ENCODE measurements at places on chromosomes 5 and 9. TPM values are rescaled to one million over a fixed set of nuclear protein-coding genes. Genes with fewer than 3 reads are reported as not detected.

GRCh38 chr9:68904454-68904853 is 109.5 kb downstream of the PRKACG start:
- DNase-seq: no peak

DNA sequence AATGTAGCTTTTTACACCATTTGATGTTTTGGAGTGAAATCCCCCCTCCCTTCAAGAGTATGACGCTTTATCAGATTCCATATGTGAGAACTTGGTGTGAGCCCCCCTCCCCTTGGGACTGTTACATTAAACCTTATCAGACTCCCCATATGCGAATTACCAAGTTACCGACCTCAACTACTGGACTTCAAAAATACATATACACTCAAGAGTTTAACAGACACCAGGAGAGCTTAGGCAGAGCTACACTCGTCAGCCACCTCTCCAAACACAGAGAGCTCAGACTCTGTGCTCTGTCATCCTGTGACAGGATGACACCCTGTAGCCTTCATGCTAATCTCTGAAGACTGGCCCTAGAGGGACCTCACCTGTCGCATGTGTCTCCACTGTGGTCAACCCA is 50.2 kb downstream of the FAM114A2 start:
- no peak for DNase-seq

- no peak for DNase-seq
Observed at GRCh38 chr5:132422720-132423437, 53.4 kb downstream of the SLC22A5 start.

DNA sequence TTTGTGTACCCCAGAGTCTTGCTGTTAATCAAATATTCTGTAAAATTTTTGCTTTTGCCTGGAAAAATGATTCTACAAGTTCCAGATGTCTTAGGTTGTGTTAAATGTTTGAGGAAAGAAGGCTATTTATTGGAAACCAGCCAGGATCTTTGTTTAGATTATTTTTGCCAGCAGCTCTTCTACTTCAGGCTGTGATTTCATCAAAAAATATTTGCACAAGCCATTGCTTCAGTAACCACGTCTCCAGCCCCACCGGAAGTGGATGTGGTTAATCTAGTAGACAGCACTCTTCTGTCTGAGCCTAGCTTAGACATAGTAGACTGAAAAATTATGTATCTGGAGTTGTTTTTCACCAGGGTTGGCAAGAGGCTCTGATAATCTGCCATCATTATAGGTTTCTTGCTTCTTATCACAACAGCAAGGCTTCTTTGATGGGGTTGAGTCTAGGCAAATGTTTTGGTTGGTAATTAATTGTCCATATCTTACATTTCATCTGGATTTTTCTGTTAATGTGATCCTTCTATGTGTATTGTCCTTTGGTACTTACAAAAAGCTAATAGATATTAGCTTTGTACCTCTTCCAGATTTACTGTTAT is 17.1 kb downstream of the KCTD16 start:
- peak; percentile 70 for DNase-seq

DNA sequence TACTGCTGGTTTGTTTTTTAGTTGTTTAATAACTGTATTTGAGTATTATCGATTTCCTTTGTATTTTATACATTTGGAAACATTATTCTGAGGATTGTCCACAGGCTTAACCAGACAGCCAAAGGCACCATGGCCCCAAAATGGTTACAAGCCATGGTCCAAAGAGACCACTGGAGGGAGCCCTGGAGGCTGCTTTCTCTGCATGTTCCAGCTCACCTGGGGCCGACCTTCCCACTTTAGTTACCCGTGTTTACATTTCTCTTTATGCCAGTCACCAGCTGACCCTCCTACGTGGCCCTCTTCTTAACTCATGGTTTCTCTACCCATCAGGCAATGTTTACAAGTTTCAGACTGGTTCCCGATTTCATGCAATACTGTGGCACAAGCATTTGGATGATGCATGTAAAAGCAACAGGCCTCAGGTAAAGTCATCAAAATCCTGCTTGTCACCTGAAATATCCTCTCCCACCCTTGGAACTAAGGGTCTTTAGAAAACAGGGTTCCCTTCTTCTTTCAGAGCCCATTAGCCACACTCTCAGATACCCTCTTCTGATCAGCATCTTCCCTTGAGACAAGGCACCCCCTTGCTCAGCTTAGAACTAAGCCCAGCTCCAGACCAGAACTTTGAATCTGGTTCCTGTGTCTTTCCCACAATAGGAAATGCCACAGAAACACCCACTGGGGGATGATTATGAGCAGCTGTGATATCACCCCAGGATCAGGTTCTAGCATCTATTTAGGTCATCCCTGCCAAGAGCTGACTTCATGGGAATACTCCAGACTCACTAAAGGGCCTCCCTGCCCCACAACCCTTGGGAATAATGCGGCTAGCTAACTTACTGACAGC is 49.9 kb upstream of the GARNL3 start:
- DNase-seq: no peak

DNA sequence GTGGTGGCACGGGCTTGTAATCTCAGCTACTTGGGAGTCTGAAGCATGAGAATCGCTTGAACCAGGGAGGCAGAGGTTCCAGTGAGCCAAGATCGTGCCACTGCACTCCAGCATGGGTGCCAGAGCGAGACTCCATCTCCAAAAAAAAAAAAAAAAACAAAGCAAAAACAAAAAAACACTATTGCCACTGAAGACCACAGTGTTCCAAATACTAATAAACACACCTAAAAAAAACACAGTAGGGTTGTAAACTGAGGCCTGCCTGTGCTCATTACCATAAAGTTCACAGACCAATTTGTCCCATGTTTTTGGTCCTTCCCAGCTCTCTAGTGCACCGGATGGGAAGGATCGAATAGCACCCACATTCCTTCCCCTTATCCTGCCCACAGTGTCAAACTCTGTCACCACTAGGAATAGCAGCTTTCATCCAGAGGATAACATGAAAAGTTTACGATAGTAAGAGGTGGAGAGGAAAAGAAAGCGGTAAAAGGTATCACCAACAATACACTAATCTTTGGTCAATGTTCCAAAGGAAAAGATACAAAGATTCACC is 49.2 kb downstream of the MYO10 start:
- DNase-seq: no peak

DNA sequence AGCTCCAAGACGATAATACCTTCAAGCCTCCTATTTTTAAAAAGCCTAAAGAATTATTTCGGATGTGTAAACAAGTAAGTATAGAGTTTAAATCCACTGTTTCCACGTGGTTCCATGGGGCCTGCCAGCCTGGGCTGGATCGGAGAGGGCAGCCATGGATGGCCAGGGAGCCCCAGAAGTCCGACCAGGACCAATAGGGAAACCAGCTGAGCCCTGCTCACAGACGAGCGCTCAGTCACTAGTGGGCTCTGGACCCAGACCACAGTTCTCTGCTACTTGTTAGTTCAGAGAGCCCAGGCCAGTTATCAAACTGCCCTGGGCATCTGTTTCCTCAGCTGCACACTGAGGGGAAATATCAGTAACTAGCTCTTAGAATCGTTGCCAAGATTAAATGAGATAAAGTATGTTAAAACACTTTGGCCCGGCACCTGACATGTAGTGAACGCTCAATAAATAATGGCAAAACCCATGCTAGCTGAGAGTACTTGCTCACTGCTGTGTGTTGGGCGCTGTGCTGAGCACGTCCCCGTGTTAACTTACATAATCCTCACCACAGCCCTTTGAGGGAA is 124.8 kb downstream of the RGS3 start:
- no peak for DNase-seq

GRCh38 chr5:116154931-116155330 is 70.1 kb downstream of the COMMD10 start:
- no peak for DNase-seq

- DNase-seq: no peak
Observed at GRCh38 chr9:87158765-87159164, 211.5 kb upstream of the GAS1 start.

DNA sequence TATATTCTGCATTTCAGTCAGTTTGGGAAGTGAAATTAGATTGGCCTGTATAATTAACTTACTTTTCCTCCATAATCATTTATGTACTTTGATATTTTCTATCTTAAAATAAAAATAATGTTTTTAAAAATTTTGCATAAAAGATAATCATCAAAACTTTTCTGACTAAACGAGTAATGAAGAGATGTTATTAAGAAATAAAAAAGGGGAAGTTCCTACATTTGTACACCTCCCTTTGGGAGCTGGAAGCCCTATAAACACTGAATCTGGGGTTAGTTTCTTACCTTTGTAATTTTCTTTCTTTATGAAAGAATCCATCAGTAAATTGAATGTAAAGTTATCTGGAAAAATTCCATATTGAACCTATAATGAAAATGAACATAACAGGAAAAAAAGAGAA is 86.2 kb downstream of the MRPS27 start:
- no peak for DNase-seq

- DNase-seq: no peak
Observed at GRCh38 chr5:35850967-35851680, 5.6 kb upstream of the IL7R start.

GRCh38 chr5:96636046-96636445 is 26.1 kb upstream of the CAST start:
- no peak for DNase-seq

GRCh38 chr5:109080896-109081295 is 328.9 kb downstream of the PJA2 start:
- DNase-seq: no peak

GRCh38 chr9:98763986-98764745 is 32.2 kb downstream of the ANKS6 start:
- DNase-seq: no peak

- DNase-seq: no peak
Observed at GRCh38 chr9:136634904-136635303, 27.8 kb upstream of the EGFL7 start.

DNA sequence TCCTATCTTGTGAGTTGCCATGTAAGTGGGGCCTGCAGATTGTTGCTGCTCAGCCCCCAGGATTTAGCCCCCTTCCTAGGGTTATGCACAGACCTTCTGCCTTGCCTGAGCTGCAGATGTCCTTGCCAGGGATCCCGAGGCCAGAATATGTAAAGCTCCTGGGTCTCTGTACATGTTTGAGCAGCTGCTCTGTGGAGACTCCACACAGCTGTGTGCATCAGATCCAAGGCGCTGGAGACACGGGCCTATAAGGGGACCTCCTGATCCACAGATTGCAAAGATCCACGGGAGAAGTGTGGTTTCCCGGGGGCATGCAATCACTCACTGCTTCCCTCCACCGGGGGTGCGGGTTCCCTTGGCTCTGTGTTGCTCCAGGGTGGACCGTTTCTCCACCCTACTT is 28.9 kb downstream of the TAF11L14 start:
- no peak for DNase-seq

- no peak for DNase-seq
Observed at GRCh38 chr5:126437721-126438120, 14.5 kb downstream of the GRAMD2B start.

The LCN15 gene
- not detected for total RNA-seq

The EPB41L4B gene
- total RNA-seq: 31.8 TPM

The ARRDC3 gene
- total RNA-seq: 178 TPM

The RNF180 gene
- total RNA-seq: 16.4 TPM

The NRG2 gene
- 1.7 TPM for total RNA-seq

The CCL27 gene
- not detected for total RNA-seq

The PCDHGA9 gene
- 10.7 TPM for total RNA-seq

All from sciatic nerve (tissue), 2 donors.